Stimulated activated CD8-positive, alpha-beta memory T cell treated with anti-CD3 and anti-CD28 coated beads, Interleukin-4, amount 100 ng/mL, for 24 hours (primary cell): ENCODE measurements at places on chromosomes 1 and 21.

DNA sequence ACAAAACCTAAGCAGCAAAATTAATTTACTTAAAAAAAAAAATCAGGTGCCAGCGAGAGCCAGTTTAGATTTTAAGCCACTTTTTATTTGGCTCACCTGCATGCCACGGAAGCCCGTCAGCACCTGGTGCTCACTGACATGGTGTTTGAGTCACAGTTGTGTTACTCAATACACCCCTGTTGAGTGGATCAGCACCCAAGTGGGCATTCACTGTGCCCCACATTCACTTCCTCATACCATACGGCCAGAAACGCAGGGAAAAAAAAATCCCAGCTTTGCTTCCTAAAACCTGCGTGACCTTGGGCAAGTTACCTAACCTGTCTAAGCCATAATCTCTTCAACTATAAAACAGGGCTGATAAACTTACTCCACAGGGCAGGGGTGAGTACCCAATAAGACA is 42.8 kb upstream of the SIM2 start:
- no peak for DNase-seq

DNA sequence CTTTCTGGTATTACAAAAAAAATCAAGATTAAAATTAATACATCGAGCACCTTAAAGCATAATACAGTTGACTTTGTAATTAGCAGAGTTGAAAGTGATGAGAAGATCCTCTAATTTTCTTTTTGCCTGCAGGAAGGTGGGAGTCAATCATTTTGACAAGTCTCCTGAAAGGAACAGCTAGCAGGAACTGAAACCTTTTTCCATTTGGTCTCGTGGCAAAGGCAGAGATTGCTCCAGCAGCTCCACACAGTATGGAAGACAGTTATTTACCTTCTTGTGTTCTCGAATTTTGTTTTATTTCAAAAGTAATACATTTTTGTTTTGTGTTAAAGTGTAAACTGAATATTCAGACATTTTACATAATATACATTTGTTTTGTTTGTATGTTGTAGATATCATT is 7.7 kb downstream of the S100PBP start:
- DNase-seq = no peak

DNA sequence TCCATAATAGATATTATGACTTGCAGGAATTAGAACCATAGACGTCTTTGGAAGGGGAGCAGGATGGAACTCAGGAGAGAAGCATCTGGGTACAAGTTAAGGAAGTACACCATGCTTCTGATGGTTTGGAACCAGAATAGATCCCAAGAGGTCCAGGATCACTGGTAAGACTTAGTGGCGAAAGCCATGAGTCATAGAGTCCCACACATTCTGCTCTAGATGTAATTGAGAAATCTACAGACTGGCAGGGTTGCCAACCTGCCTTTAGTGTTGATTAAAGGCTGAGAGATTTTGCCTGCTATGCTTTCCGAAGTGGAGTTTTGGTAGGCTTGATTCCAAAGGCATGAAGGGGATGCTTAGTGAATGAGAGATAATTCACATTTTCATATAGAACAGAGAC is 57.1 kb upstream of the C1orf87 start:
- DNase-seq = no peak

- peak; percentile 58 for DNase-seq
Observed at GRCh38 chr21:45880097-45881068, 101.2 kb upstream of the COL6A1 start.

DNA sequence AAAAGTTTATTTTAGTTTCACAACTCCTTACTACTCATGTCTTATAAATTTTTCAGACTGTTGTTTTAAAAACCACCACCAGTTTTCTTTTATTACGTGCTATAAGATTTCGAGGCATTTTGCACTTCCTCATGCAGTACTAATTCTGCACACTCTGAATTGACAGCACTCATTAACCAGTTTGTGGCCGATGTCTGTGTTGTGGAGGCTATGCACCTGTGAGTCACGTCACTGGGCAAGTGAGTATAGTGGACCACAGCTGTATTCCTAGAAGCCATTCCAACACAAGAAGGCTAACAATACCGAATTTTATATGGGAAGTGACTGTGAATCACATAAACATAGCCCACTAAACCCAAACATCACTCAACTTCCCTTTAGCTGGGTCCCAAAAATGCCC is 21.0 kb upstream of the SPATA6 start:
- no peak for DNase-seq

GRCh38 chr1:117586747-117587498 is 18.9 kb upstream of the TENT5C start:
- no peak for DNase-seq

DNA sequence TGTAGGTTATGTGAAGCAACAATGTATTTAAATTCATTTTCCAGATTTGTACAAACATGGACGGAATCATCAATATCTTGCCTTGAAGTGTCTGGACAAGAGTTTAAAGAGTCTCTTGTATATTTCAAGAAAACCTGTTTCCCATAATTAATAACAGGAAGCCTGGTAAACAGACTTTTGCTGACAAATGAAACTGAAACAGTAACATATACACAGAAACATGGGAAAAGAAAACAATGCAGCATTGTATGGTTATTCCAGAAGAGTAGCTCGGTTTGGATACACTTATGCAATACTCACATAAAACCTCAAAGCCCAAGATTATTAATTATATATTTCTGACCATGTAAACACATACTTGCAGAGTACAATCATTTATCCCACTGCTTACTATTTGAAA is 265.5 kb downstream of the PTPRC start:
- no peak for DNase-seq

GRCh38 chr1:33710967-33711366 is 152.9 kb upstream of the HMGB4 start:
- DNase-seq = no peak

DNA sequence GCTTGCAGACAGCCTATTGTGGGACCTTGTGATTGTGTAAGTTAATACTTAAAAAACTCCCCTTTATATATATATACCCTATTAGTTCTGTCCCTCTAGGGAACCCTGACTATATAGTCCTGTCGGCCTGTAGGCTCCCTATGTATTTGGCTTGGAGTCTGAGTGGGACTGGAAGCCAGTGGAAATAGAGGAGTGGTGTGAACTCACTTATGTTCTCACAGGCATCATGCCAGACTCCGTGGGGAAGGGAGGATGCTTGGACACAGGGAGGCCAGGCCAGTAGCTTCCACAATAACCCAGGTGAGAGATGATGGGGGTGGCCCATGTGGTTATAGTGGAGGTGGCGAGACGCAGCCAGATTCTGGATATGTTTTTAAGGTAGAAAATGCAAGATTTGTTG is 136.7 kb upstream of the SYT6 start:
- DNase-seq = no peak
